ENCODE measurements at places on chromosomes 7 and 10.

- peak; percentile 91 for DNase-seq
These were observed 312.0 kb upstream of the ZMIZ1 start for GRCh38 chr10:78756604-78757343.

DNA sequence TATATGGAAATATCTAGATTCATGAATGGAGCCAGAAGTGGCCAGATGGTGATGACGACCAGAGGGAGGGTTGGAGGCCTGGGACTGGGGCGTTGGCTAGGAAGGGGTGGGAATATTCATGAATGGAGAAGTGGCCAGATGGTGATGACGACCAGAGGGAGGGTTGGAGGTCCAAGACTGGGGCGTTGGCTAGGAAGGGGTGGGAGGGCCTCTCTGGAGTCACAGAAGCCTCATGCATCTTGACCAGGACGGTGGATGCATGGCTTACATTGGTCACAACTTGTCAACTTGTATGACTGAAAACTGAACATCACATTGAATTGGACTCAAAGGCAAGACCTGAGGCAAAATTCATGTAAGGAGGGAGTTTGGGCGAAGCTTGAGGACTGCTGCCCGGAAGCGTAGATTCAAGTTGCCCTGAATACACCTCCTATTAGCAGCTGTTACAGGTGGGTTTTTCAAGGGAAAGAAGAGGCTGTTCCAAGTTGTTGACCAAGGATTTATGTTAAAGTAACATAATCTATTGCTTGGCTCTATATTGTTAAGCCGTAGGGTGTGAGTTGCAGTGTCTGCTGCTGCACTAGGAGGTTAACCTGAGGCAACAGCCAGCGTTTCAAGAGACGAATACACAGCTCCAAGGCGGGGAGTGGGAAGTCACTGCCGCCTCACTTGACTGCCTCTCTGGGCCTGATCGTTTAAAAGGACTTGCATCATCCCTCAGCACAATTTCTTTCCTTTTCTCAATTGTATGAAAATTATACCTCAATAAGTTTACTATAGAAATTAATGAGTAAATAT, 55.1 kb upstream of the FAM20C start:
- DNase-seq: no peak

GRCh38 chr7:125316466-125316865, 386.8 kb upstream of the POT1 start:
- DNase-seq: peak; percentile 49

DNA sequence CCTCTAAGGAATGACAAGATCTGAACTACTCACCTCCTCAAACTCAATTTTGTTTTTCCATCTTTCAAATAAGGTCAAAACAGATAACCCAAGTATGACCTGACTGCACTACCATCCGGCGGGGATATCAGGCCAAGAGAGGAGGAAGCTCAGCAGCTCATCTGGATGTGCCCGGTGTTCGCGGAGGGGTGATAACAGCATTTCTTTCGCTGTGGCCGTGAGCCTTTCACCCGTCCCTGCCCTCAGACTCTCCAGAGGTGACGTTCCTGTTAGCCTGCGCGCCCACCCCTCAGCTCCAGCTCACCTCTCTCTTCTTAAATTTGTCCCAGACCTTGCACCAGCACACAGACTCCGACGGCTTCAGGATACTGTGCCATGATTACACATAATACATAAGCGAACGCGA, 526 bp downstream of the ZNF248 start:
- no peak for DNase-seq

DNA sequence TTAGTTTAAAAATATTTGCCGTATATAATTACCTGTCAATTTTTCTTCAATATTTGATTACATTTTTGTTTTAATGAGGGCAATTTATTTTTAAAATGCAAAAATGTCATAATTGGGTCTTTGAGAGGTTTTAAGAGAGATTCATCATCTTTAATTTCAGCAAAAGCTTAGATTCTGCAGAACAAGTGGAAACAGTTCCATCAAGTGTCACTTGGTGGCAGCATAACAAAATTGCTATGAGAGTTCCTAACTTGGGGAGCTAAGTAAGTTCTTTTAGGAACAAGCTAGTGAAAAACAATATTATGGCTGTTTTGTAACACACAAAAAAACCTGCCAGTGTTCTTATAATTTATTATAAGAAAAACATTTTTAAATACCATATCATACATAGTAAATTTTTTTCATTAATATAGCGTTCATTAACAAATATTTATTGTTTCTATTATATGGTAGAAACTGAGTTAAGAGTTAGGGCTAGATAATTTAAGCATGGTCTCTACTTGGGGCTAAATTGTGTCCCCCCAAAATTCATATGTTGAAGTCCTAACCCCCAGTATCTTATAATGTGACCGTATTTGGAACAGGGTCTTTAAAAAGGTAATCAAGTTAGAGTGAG, 155.2 kb downstream of the MAGI2 start:
- DNase-seq: peak; percentile 83

DNA sequence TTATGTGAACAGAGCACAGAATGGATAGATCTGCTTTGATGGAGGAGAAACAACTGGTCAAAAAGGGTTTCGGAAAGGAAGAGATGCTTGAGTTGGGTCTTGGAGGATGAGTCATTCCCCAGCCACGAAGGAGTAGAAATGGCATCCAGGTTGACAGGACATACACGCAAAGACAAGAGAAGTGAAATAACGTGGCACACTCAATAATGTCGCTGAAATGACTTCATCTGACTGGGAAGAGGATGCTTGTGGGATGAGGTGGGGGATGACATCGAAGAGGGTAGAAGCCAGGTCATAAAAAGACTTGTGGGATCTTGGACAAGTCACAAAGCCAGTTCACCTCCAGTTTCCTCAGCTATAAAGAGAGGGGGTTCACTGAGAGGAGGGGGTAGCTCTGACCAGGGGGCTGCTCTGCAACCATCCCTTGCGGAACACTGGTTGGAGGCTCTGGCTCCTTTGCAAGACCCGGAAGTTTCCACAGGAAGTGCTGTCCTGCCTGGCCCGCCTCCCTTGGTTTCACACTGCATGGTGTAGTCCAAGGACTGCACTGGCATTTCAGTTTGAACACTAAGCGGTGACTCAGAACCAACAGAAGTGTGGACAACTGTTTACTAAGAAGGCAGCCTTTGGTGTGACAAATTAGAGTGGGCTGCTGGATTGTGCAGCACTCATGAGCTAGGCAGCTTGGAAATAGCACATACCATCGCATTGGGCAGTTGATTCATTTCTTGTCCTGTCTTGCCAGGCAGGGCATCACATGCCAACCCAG, 189.9 kb upstream of the ADO start:
- DNase-seq: peak; percentile 28

Data from Ammon's horn (tissue), 1 donor.